ENCODE measurements at places on chromosomes 11 and 22. TPM values are rescaled to one million over a fixed set of nuclear protein-coding genes. Genes with fewer than 3 reads are reported as not detected.

The MS4A8 gene
- total RNA-seq, result not detected

The SMCO4 gene
- total RNA-seq, result 34.2 TPM

The RPLP2 gene
- 897 TPM for total RNA-seq

The FADS2 gene
- total RNA-seq, result 305 TPM

The PRR33 gene
- not detected for total RNA-seq

The TRIM29 gene
- total RNA-seq, result 31.8 TPM

The PACSIN3 gene
- total RNA-seq, result 129 TPM

The SYT8 gene
- 4.7 TPM for total RNA-seq

The APLP2 gene
- 345 TPM for total RNA-seq

The NRXN2 gene
- total RNA-seq, result not detected

The SLC22A8 gene
- not detected for total RNA-seq

The ADAMTS15 gene
- 21.7 TPM for total RNA-seq

The MYO7A gene
- total RNA-seq, result 0.66 TPM

The CD3D gene
- total RNA-seq, result not detected

The VPREB1 gene
- not detected for total RNA-seq

The TAF10 gene
- total RNA-seq, result 128 TPM

The CCDC116 gene
- total RNA-seq, result not detected

The CHRNA10 gene
- total RNA-seq, result 0.36 TPM

The LUZP2 gene
- 0.46 TPM for total RNA-seq

The SLC25A18 gene
- total RNA-seq, result 0.22 TPM

GRCh38 chr11:64000026-64000739 is 13.9 kb downstream of the OTUB1 start:
- DNase-seq, result peak; percentile 63

- DNase-seq, result no peak
Measured at GRCh38 chr11:45161252-45162063, 15.0 kb downstream of the PRDM11 start.

DNA sequence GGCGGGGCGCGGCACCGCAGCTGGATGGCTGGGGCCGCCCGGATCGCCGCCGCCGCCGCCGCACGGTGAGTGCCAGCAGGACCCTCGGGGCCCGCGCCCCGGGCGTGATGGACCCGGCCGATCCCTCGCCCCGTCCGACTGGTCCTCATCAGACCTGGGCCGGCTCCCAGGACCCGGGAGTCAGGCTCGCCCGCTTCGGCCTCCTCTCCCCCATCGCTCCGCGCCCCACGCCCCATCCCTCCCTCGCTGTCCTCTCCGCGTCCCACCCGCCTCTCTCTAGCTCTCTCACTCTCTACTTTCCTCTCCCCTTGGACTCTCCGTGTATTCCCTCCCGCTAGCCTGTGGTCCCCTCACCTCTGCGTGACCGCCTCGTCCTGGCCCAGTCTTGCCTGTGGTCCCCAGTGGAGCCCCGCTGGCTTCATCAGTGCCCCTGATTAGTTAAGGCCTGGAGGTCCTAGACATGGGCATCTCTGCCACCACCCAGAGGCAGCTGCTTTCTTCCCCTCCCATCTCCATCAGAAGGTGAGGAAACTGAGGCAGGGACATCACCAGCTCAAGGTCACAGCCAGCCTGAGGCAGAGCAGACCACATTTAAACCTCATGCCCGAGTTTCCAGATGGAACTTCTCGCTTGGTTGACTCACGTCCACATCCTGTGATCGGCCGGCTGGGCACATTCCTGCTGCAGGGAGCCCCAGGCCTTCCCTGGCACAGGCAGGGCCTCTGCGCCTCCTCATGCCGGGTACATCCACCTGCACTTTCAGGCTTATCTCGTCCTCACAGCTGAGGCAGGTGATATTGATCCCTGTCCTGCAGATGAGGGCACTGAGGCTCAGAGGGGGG is 429 bp downstream of the SLC39A13 start:
- peak; percentile 72 for DNase-seq

- DNase-seq, result peak; percentile 74
Measured at GRCh38 chr11:123654566-123655081, at the start of gene SCN3B. Gene SCN3B, minus strand, starts transcription at chr11:123654624. Its CDS starts 823 bp downstream, at chr11:123653801.

GRCh38 chr11:67366961-67367760 is 6.2 kb downstream of the CLCF1 start:
- DNase-seq, result no peak

- no peak for DNase-seq
Measured at GRCh38 chr11:57153448-57153847, 28.3 kb upstream of the LRRC55 start.

DNA sequence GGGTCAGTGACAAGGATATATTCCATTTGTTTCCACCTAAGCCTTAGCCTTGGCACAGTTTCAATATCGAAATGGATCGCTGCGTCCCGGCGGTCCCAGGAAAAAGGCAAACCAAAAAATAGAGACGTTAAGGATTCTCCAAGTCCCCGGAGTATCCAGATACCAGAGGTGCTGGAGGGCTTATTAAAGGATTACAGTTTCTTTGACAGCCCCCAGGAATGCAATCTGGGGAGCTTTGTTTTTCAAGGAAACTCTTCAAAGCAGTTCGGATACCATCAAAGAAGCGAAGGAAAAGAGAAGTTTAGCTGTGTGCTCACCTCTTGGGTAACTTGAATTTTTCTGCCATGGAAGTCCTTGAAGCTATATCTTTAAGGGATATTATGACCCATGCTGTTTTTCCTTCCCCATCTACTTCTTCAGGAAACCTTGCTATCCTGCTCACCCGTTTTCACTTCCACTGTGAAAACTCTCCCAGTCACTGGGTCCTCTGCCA is 600 bp upstream of the GPR83 start:
- DNase-seq, result no peak

GRCh38 chr11:11407763-11408084 is 54.7 kb upstream of the CSNK2A3 start:
- DNase-seq, result no peak

- DNase-seq, result peak; percentile 29
Measured at GRCh38 chr22:23772649-23773473, at the start of gene MMP11. Gene MMP11, plus strand, starts transcription at chr22:23772849. Its CDS starts 22 bp downstream, at chr22:23772871.

DNA sequence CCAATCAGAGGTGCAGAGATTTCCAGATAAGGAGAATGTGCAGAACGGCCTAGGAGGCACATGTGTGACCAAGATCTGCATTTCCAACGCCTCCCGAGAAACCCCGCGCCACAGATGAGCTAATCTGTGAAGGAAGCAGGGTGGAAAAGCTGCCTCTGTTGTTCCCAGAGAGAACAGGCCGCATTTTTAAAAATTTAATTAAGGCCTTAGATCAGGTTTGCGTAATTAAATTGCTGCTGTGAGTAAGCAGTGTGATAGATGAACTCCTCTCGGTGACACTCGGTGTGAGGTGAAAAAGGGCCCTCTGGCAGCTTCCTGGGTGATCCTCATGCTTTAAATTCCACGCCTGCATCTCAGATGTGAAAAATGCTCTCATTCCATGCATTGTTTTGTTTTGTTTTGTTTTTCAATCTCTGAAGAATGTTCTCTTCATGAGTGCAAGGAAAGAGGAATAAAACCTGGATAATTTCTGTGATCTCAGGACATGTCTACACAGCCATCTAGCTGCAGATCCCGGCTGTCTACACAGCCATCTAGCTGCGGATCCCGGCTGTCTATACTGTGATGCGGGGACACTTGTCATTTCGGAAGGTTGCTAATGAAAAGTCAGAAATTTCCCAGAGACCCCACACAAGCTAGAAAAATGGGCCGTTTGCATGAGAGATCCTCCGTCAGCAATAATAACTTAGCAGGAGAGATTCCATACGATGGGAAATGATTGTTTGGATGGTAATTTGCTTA is 1398.9 kb downstream of the BRD1 start:
- no peak for DNase-seq

GRCh38 chr11:23755076-23755475 is 741.8 kb upstream of the LUZP2 start:
- no peak for DNase-seq

GRCh38 chr11:69280994-69281393 is 13.0 kb upstream of the MYEOV start:
- peak; percentile 97 for DNase-seq

DNA sequence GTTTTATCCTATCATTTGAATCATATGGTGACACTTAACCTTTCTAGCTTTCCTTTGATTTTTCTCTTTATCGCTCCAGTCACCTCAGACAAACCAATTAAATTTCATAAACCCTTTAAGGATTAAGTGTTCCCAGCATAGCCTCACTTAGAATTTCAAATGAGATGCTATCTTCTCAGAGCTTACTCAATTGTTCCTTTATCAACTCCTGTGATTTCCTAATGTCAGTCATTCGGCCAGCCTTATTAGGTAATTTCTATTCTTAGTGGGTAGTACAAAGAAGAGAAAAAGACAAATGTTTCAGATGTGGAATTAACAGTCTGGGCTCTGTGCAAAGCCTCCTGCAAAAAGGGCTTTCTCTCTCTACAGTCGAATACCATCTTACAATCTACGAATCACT is 77.1 kb upstream of the CCDC90B start:
- no peak for DNase-seq

GRCh38 chr22:29663180-29663821 is 56.5 kb upstream of the CABP7 start:
- DNase-seq, result no peak

- DNase-seq, result no peak
Measured at GRCh38 chr11:78400116-78400515, 17.5 kb downstream of the GAB2 start.

DNA sequence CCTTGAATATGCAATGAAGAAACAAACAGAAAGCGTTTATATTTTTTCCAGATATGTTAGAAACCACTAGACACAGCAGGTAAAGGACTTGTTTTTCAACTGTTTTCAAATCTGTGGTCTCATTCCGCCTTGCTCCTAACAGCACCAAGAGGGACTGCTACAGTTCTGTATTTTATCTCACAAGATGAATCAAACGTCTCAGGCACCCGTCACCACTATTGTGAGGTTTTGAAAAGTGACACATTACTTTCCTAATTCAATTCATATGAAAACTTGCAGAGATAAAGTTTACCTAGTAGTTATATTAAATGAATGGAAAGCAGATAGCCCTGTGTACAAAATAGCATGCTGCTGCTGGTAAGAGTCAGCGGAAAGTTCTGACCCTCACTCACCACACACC is 386.3 kb downstream of the ETS1 start:
- no peak for DNase-seq

GRCh38 chr11:118321386-118322082 is 17.0 kb downstream of the CD3E start:
- DNase-seq, result peak; percentile 86

DNA sequence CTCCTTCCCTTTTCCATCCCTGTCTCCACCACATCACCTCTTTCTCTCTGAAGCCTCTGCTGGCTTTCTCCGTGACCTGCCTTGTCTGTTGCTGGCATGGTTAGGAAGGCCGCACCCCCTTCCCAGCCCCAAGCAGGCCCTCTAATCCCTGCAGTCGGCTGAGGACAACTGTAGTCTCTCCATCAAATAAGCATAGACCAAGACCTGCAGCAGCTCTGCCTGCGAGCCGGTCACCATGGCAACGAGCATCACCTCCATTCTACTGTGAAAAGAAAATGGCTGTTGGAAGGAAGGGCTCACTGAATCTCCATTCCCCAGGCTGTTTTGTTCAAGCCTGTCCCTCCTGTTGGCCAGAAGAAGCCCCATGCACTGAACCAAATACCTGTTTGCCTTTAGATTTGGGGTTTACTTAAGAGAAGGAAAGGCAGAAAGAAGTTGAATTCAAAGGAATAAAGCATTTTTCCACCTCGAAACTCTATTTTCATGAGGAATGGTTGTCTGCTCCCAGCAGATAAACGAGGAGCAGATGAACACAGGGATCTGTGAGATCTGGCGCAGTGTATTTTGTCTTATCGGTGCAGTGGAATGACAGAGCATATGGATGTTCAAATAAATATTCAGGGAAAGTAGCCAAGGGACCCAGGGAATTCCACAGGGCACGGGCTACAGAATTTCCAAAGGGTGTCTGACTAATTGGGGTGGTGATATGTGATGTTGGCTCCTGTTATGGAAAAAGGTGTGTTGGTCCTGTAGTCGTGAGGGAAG is 113.1 kb upstream of the TTC12 start:
- DNase-seq, result no peak

DNA sequence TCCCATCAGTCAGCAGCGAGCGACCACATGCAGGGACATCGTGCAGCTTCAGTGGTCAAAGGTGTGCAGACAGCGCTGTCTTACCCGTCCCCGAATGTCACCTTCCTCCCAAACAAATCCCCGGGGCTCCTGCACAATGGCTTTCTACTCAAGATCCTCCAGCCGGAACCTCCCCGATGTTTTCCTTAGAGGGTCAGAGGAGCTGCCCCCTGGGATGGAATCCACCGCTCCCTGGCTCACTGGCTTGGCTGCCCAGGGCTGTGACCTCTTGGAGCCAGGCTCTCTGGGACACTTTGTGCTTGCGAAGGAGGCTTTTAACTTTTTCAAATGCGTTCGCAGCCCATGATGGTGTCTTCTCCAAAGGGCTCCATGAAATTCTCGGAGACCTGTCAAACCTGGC is 17.3 kb upstream of the FGF19 start:
- no peak for DNase-seq

DNA sequence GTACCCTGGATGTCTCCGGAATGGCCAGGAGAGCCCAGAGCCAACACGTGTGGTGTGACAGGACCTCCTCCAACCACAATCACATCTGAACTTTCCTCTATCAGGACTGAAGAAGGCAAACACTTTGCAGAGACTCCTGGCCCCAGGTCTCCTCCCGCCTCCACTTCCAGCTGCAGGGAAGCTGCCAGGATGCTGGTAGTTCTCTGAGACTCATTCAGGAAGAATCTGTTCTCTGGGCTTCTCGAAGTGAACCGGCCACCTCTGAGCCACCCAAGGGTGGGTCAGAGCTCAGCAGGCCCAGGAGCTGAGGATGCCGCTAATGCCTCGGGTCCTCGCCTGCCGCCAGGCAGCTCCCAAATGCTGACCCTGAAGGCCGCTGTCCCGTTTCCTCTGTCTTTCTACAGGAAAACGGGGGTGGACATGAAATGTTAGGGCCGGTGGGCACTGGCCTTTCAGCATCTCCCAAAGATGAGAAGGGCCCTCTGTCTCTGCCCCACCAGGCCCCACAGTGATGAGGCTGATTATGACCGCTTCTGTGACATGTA is 789.9 kb downstream of the BRD1 start:
- DNase-seq, result no peak

GRCh38 chr22:50403701-50404101 is 60.6 kb downstream of the PPP6R2 start:
- no peak for DNase-seq

DNA sequence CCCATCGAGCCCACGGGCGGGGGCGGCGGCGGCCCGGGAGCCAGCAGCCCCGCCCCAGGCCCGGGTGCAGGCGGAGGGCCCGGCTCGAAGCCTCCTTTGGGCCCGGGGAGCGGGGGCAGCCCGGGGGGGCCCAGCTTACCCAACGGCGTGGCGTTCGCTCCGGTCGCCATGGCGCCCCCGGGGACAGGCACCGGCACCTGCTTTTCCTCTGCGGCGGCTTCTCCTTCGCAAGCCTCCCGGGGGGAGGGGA is 194 bp downstream of the SF1 start:
- no peak for DNase-seq

DNA sequence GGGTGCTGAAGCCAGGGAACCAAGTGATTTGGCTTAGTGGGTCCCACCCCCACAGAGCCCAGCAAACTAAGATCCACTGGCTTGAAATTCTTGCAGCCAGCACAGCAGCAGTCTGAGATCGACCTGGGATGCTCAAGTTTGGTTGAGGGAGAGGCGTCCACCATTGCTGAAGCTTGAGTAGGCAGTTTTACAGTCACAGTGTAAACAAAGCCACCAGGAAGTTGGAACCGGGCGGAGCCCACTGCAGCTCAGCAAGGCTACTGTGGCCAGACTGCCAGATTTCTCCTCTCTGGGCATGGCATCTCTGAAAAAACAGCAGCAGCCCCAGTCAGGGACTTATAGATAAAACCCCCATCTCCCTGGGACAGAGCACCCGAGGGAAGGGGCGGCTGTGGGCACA is 424.1 kb upstream of the TENM4 start:
- DNase-seq, result peak; percentile 55

- no peak for DNase-seq
Measured at GRCh38 chr11:15418921-15419320, 304.2 kb downstream of the INSC start.

- no peak for DNase-seq
Measured at GRCh38 chr11:126538071-126538470, 182.6 kb downstream of the ST3GAL4 start.
